Heart left ventricle (tissue), 16 donors: ENCODE measurements at places on chromosomes 16 and 17. TPM values are rescaled to one million over a fixed set of nuclear protein-coding genes. Genes with fewer than 3 reads are reported as not detected.
A peak's percentile ranks its signal among the peaks of the same experiment; 100 is the strongest.

VAT1 gene
- 138 TPM for total RNA-seq

KRTAP2-2 gene
- not detected for total RNA-seq

DNA sequence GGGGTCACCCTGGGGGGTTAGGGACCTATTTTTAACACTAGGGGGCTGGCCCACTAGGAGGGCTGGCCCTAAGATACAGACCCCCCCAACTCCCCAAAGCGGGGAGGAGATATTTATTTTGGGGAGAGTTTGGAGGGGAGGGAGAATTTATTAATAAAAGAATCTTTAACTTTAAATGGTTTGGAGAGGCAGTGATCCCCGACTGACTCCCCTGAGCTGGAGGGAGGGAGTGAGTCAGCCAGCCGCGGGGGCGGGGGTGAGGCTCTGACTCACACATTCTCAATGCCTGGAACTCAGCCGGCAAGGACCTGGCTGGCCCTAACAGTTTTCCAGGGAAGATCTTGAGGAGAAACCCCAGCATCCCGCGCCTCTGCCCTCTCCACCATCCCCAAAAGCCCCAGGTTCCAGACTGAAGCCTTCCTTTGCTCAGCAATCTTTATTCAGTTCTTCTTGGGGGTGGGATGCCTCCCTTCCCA lies 1.5 kb downstream of the HCFC1R1 start:
- peak; percentile 92 for DNase-seq

- DNase-seq = no peak
Observed at GRCh38 chr16:64711596-64711995, 410.3 kb downstream of the CDH11 start.
